Activated CD4-positive, alpha-beta T cell treated with anti-CD3 and anti-CD28 coated beads for 36 hours (primary cell): ENCODE measurements at places on chromosomes 3 and 15. TPM values are rescaled to one million over a fixed set of nuclear protein-coding genes. Genes with fewer than 3 reads are reported as not detected.

The CPEB1 gene
- total RNA-seq, result 0.18 TPM

The KLHL40 gene
- not detected for total RNA-seq

- no peak for DNase-seq
These were observed 1.3 kb downstream of the ADAMTS9 start for GRCh38 chr3:64686446-64686908.

- DNase-seq, result no peak
These were observed 80.2 kb downstream of the LRRK1 start for GRCh38 chr15:100999369-100999768.

- DNase-seq, result no peak
These were observed 585.5 kb upstream of the DPPA4 start for GRCh38 chr3:109922856-109923255.
